ENCODE measurements at places on chromosomes 12 and 14.

GRCh38 chr12:92537290-92537960 is 165.4 kb upstream of the PLEKHG7 start:
- no peak for DNase-seq

- DNase-seq: no peak
These were observed 8.2 kb downstream of the PDE6H start for GRCh38 chr12:14981049-14981448.

DNA sequence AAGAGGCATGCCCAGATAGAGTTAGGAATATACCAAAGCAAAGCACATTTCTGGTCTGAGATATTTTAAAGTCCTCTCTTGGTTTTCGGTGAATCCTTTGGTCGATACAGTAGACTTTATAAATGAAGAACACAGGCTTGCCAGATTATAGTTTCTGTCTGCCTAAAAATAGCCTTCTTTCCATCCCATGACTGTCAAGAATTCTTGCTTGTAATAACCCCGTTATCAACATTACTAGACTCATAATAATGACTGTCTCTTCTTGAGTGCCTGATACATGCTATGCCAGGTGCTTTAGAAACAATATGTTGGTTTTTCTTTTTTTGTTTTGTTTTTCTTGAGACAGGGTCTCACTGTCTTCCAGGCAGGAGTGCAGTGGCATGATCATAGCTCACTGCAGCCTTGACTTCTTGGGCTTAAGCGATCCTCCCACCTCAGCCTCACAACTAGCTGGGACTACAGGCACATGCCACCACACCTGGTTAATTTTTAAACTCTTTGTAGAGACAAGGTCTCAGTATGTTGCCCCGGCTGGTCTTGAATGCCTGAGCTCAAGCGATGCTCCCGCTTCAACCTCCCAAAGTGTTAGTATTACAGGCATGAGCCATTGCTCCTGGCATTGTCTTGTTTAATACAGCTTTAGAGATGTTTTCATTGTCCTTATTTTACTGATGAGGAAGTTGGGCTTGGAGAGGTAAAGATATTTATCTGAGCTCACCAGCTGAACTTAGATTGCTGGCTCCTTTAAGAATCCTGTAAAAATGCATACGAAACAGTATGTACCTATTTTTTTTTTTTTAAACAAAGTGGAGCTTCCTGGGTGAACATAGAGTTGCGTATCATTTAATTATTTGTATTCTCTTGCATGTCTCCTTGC is 30.4 kb downstream of the CHST11 start:
- no peak for DNase-seq

- peak; percentile 58 for DNase-seq
These were observed 49.4 kb downstream of the VWF start for GRCh38 chr12:6074979-6075585.

DNA sequence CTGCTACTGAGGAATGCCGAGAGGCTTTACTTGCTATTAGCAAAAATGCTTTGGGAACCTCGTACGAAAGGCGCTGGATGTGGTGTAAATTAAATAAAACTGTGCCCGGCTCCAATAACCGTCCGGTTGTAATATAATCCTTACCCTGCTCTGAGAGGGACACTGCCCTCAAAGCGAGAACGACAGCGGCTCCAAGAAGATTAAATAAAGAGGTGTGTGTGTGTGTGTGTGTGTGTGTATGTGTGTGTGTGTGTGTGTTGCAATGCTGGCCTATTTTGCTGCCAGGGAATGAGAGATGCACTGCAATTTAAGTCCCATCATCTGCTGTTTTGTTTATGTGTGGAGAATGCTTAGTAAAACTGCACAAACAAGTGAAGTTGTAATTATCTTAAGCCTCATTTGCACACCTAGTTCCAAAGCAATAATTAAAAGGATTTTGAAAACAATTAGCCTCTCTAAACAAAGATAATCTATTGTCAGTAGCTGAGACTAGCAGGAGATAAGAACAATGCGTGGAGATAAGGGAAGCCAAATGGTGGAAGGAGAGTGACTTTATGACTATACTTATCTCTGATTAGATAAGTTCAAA is 1.2 kb upstream of the SIX1 start:
- no peak for DNase-seq

DNA sequence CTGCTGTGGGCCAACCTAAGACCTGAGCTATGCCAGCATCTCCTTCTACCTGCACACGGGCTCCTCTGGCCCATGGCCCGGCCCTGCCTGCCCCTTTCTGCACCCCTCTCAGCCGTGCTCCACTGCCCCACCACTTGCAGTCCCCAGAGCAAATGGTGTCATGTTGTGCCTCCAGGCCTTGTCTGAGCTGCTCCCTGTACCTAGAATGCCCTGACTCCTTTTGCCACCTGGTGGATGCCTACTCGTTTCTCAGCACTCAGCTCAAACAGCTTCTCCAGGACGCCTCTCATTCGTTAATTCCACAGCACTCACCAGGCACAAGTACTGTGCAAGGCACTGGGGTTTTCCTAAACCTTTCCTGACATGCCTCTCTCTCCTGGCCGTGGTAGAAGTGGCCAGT is 63.2 kb upstream of the PNMA1 start:
- DNase-seq: no peak

DNA sequence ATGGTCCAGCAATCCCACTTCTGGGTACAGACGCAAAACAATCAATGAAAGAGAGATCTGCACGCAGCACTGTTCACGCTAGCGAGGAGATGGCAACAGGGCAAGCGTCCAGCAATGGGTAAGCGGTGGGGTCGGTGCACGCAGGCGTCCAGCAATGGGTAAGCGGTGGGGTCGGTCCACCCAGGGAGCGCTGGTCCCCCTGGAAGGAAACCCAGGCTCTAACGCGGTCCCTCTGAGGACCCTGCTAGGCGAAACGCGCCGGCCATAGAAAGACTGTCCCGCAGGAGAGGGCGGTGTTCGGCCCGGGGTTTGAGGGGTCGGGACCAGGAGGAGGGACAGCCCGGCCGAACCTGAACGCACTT is 618 bp upstream of the PGAM5 start:
- peak; percentile 47 for DNase-seq

DNA sequence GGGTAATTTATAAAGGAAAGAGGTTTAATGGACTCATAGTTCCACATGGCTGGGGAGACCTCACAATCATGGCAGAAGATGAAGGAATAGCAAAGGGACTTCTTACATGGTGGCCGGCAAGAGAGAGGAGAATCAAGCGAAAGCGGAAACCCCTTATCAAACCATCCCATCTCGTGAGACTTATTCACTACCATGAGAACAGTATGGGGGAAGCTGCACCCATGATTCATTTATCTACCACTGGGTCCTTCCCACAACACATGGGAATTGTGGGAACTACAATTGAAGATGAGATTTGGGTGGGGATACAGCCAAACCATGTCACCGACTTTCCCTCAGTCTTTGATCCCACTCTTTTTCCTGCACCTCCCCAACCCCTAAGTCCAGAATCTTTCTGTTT is 12.6 kb upstream of the CTDSP2 start:
- no peak for DNase-seq

GRCh38 chr12:16218234-16218633 is 59.3 kb downstream of the SLC15A5 start:
- DNase-seq: no peak

GRCh38 chr12:32603071-32603470 is 76.0 kb upstream of the DNM1L start:
- DNase-seq: no peak

DNA sequence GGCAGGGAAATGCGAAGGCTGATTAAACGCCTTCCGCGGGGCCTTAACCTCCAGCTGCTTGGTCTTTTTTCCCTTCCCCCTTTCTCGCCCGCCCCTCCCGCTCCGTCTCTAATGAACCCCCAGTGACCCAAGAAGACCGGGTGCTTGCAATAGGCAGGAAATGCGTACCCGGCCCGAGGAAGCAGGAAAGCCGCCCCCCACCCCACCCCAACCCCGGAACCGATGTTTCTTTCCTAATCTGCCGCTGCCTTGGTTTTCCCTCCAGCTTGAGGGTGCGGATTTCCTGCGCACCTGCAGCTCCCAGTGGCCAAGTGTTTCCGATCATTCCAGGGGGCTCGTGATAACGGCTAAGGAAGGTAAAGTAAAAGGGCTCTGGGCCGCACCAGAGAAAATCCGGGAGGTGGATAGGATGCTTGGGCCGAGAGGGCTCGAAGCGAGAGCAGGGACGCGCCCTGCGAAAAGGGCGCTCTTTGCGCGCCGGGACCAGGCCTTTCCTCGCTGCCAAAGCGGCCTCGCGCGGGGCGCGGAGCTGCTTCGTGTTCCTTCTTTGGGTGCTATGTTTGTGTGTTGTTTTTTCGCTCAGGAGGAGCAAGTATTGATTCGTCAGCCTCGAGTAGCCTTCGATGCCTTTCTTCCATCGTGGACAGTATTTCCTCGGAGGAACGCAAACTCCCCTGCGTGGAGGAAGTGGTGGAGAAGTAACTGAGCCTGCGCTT is 983 bp downstream of the MYF6 start:
- no peak for DNase-seq

DNA sequence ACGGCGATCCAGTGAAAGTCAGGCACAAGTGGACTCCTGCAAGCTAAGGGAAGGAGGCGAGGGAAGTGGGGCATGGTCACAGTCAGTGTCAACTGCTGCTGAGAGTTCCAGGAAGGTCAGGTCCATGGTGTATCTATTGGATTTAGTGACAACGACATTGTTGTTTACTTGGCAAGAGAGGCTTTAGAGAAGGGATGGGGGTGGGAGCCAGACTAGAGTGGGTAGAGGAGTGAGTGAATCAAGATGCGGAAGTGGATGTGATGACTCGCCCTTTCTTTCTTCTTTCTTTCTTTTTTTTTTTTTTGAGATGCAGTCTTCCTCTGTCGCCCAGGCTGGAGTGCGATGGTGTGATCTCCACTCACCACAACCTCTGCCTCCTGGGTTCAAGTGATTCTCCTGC is 12.5 kb downstream of the P2RX7 start:
- DNase-seq: no peak
